ENCODE measurements at places on chromosomes 16 and 17. TPM values are rescaled to one million over a fixed set of nuclear protein-coding genes. Genes with fewer than 3 reads are reported as not detected.
A peak's percentile ranks its signal among the peaks of the same experiment; 100 is the strongest.

ITPRIPL2 gene
- 0.18 TPM for total RNA-seq

MRPL27 gene
- 31.3 TPM for total RNA-seq

BCO1 gene
- not detected for total RNA-seq

CCL17 gene
- total RNA-seq = not detected

TBC1D3E gene
- total RNA-seq = 11.5 TPM

GUCY2D gene
- total RNA-seq = not detected

HCRT gene
- not detected for total RNA-seq

TMIGD1 gene
- total RNA-seq = not detected

STAT5B gene
- total RNA-seq = 112 TPM

GRCh38 chr16:49498264-49498663 lies 124.7 kb downstream of the C16orf78 start:
- H3K27ac ChIP-seq = no peak overlapping the region
- no peak for DNase-seq
- H3K27me3 ChIP-seq = peaks cover 2% of the 10 kb centered on the region
- H3K36me3 ChIP-seq = no peaks in the 10 kb centered on the region

DNA sequence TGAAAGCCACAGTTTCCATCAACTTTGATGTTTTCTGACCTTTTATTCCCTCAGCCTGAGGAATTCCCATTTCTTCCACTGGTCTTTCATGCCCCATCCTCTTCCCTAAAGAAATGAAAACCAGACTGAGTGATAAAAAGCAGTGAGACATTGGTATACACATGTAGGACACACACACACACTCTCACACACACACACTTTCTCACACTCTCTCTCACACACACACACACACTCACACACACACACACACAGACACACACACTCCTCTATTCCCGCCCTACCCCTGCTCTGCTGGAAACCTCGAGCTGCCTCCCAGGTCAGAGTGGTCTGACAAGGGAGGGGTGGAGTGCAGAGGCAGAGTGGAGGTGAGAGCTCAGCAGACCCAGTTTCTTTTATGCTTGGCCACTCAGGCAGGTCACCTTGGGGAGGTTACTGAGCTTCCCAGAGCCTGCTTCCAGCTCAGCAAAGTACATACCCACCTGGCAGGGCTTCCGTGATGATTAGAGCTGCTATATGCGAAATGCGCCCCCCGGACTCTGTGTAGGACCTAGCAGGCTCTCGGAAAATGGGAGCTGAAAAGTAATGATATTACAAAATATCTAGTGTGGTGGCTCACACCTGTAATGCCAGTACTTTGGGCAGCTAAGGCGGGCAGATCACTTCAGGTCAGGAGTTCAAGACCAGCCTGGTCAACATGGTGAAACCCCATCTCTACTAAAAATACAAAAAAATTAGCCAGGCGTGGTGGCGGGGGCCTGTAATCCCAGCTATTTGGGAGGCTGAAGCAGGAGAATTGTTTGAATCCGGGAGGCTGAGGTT lies 30.7 kb downstream of the CCR7 start:
- peaks cover 89% of the 10 kb centered on the region for H3K4me1 ChIP-seq
- no peaks in the 10 kb centered on the region for H3K36me3 ChIP-seq
- DNase-seq = peak; percentile 26
- no peak overlapping the region for H3K4me3 ChIP-seq
- peak overlapping the region; percentile 63 for H3K27ac ChIP-seq

- H3K4me1 ChIP-seq = no peaks in the 10 kb centered on the region
- no peak overlapping the region for H3K27ac ChIP-seq
- no peak overlapping the region for H3K4me3 ChIP-seq
These were observed 346.4 kb upstream of the CDH5 start for GRCh38 chr16:66020046-66020445.

- peaks cover 66% of the 10 kb centered on the region for H3K36me3 ChIP-seq
- no peak overlapping the region for H3K4me3 ChIP-seq
- H3K27ac ChIP-seq = no peak overlapping the region
- peaks cover 34% of the 10 kb centered on the region for H3K4me1 ChIP-seq
These were observed 5.2 kb downstream of the PRSS53 start for GRCh38 chr16:31083556-31083955.

DNA sequence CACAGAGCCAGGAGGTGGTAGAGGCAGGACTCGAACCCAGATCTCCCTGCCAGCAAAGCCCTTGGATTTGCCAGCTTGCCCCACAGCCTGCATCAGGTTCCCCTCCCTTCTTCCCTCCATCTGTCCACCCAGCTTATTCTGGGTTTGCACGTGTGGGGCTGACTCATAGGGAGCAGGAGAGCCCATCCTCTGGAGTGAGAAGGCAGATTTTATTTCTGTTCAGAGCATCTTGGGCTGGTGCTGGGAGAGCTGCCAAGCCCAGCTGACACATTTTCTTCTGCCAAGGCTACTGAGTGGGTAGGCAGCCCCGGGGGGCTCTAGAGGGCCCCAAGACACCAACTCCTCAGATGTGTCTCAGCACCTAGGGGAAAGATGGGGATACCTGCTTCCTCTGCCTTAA lies 106.3 kb upstream of the CRHR1 start:
- H3K4me3 ChIP-seq = no peak overlapping the region
- no peak for DNase-seq
- no peak overlapping the region for H3K27ac ChIP-seq
- no peaks in the 10 kb centered on the region for H3K4me1 ChIP-seq

DNA sequence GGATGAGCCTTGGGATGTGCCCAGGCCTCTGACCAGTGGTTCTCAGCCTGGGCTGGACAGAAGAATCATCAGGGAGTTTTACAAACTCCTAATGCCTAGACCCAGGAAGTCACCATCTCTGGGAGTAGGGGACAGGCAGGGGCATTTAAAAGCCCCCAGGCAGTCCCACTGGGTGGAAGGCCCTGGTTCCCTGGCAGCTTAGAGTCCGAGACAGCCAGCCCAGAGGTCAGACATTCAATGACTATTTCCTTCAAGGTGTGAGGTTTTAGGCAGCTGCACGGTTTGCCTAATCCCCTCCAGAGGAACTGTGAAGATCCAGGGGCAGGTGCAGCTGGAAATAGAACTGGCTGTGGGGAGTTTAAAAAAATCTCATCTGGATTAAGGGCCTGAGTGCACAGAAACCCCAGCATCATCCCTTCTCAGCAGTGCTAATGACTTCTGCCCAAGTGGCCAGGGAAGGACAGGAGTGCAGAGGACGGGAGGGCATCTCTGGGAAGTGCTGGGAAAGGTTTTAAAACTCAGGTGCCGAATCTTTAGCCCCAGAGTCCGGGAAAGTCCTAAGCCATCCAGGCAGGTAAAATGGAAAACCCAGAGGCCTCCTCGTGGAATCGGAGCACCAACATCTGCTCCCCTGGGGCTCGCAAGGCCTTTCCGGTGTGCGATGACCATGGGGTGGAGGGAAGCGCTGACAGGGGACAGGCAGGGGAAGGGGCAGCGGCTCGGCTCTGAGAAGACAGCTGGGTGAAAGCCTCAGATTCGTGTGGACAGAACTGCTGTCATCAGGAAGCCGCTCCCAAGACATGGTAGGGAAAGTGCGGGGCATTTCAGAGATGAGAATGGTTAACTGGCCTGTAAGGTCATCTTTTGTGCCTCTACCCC lies 1.5 kb upstream of the LGALS3BP start:
- peaks cover 12% of the 10 kb centered on the region for H3K4me1 ChIP-seq
- no peaks in the 10 kb centered on the region for H3K27me3 ChIP-seq
- H3K36me3 ChIP-seq = no peaks in the 10 kb centered on the region

GRCh38 chr17:81916234-81917001 lies 1.6 kb downstream of the SIRT7 start:
- H3K4me3 ChIP-seq = no peak overlapping the region
- no peak for DNase-seq
- peaks cover 29% of the 10 kb centered on the region for H3K4me1 ChIP-seq
- peaks cover 41% of the 10 kb centered on the region for H3K36me3 ChIP-seq

GRCh38 chr16:4915226-4915761 lies 21.7 kb downstream of the PPL start:
- H3K27ac ChIP-seq = no peak overlapping the region
- H3K4me3 ChIP-seq = no peak overlapping the region
- H3K27me3 ChIP-seq = no peaks in the 10 kb centered on the region
- H3K4me1 ChIP-seq = no peaks in the 10 kb centered on the region
- no peaks in the 10 kb centered on the region for H3K36me3 ChIP-seq
- no peak for DNase-seq

DNA sequence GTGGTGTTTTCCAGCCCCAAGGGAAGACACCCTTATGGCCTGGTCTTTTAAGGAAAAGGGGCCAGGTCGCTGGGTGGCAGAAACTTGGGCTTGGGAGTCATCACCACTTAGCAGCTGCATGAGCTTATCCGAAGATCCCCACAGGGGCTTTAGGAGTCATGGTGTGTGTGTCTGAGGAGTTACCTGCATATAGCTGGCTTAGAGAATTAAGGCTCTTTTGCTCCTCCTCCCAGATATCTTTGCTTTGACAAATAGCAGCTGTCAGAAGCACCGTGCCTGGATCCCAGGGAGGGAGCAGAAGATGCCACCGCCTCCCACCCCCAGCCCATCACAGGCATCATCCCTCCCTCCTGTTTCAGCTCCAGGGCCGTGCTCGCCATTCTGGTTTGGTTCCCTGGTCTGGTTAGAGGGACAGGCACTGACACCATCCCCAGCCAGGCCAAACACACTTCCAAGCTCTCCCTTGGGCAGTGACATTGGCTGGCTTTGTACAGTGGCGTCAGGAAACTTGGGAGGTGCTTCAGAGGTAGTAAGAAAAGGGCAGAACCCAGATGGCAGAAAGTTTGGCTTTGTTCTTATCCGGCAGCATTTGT lies 17.4 kb downstream of the LDHD start:
- no peak for DNase-seq
- no peaks in the 10 kb centered on the region for H3K36me3 ChIP-seq
- peak overlapping the region; percentile 11 for H3K27ac ChIP-seq
- no peaks in the 10 kb centered on the region for H3K27me3 ChIP-seq
- H3K4me1 ChIP-seq = peaks cover 29% of the 10 kb centered on the region

GRCh38 chr17:10091046-10091445 lies 107.4 kb downstream of the GAS7 start:
- peaks cover 3% of the 10 kb centered on the region for H3K36me3 ChIP-seq
- H3K4me1 ChIP-seq = peaks cover 19% of the 10 kb centered on the region
- H3K4me3 ChIP-seq = no peak overlapping the region
- no peak for DNase-seq

DNA sequence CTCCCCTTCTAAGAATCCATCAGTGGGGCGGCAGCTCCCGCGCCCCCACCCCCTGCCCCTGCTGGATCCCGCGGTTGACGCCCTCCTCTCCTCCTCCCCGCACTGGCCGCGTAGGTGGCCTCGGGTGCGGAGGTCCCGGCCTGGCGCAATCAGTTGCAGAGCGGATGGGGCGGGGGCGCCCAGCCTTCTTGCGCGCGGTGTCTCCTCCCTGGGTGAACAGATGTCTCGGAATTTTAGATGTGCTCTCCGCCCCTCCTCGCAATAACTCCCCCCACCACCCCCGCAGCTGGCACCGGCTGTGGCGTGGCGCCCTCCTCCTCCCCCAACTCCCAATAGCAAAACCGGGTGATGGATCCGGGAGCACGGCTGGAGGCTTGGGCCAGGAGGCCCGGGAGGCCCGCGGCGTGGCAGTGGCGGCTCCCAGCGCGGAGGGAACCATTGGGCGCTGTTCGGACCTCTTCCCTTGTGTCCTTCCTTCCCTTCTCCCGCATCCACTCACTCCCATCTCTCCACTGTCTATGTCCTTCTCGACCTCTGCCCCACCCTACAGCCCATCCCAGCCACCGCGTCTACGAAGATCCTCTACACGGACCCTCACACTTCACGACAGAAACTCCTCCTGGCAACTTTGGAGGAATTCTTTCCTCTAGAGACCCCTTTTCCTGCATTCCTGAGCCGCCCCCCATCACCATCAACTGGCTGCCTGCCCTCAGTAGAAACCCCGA lies 11.0 kb downstream of the NEUROD2 start:
- H3K27me3 ChIP-seq = peaks cover 57% of the 10 kb centered on the region
- H3K36me3 ChIP-seq = no peaks in the 10 kb centered on the region
- H3K4me3 ChIP-seq = no peak overlapping the region
- no peak overlapping the region for H3K27ac ChIP-seq
- no peak for DNase-seq

DNA sequence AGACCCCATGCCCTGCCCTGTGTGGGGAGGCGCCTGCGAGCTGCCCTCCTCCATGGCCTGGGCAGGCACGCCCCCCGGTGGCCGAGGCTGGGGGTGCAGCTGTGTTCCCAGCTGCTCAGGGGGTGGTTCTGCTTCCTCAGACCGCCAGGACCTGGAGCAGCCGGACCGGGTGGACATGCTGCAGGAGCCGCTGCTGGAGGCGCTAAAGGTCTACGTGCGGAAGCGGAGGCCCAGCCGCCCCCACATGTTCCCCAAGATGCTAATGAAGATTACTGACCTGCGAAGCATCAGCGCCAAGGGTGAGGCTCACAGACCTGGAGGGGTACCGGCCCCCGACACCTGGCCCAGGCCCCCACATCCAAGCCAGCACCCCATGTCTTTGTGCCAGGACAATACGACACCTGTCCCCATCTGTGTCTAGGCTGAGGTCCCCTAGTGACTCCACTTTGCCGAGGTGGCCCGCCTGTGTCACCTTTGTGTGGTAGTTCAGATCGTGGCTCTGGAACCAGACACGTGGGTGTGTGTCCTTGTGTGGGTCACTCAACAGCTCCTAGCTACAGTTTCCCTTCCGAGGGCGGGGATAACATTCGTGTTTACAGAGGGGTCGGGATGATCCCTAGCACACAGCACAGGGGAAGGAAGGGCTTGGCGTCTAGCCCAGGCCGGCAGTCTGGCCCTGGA lies 9.3 kb downstream of the GJD3 start:
- H3K27ac ChIP-seq = peak overlapping the region; percentile 36
- no peak overlapping the region for H3K4me3 ChIP-seq
- H3K27me3 ChIP-seq = no peaks in the 10 kb centered on the region
- peak; percentile 83 for DNase-seq
- peaks cover 50% of the 10 kb centered on the region for H3K36me3 ChIP-seq
- H3K4me1 ChIP-seq = peaks cover 32% of the 10 kb centered on the region

GRCh38 chr17:45756266-45756991 lies 27.7 kb upstream of the CRHR1 start:
- no peak overlapping the region for H3K27ac ChIP-seq
- no peaks in the 10 kb centered on the region for H3K4me1 ChIP-seq
- H3K4me3 ChIP-seq = no peak overlapping the region

DNA sequence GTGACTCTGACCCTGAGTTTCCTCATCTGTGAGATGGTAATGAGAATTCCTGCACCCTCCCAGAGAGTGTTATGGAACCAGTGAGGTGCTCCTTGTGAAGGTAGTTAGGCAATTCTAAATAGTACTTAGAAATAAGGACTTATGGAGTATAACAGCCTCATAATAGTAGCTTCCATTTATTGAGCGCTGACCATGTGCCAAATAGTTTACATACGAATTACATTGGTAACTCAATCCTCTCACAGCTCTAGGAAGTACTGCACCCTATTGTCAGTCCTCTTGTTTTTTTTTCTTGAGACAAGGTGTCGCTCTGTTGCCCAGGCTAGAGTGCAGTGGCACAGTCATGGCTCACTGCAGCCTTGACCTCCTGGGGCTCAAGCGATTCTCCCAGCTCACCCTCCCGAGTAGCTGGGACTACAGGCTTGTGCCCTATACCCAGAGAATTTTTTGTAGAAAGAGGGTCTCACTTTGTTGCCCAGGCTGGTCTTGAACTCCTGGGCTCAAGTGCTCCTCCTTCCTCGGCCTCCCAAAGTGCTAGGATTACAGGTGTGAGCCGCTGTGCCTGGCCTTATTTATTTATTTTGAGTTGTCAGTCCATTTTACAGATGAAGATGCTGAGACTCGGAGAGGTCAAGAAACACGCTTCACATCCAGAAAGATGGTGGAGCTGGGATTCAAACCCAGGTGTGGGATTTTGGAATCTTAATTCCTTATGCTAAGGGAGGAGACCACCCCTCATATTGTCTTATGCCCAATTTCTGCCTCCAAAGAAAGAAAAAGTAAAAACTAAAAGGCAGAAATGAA lies 2.9 kb downstream of the TNS4 start:
- H3K27me3 ChIP-seq = no peaks in the 10 kb centered on the region
- H3K4me1 ChIP-seq = no peaks in the 10 kb centered on the region
- no peak for DNase-seq
- no peak overlapping the region for H3K4me3 ChIP-seq
